Esophagus squamous epithelium (tissue), 5 donors: ENCODE measurements at places on chromosomes 7 and 10.

- no peak for DNase-seq
- H3K27me3 ChIP-seq = no peaks in the 10 kb centered on the region
- H3K27ac ChIP-seq = no peak overlapping the region
- H3K36me3 ChIP-seq = peaks cover 9% of the 10 kb centered on the region
Observed at GRCh38 chr10:11264296-11265048, 246.8 kb downstream of the CELF2 start.

GRCh38 chr7:15753887-15754579, 67.5 kb upstream of the MEOX2 start:
- H3K4me3 ChIP-seq = no peak overlapping the region
- H3K36me3 ChIP-seq = no peaks in the 10 kb centered on the region
- no peak for DNase-seq
- H3K27me3 ChIP-seq = no peaks in the 10 kb centered on the region

GRCh38 chr7:53743697-53744402, 708.4 kb downstream of the POM121L12 start:
- H3K27ac ChIP-seq = peak overlapping the region; percentile 18
- H3K4me1 ChIP-seq = peaks cover 14% of the 10 kb centered on the region
- no peaks in the 10 kb centered on the region for H3K36me3 ChIP-seq
- H3K27me3 ChIP-seq = no peaks in the 10 kb centered on the region
- DNase-seq = no peak

DNA sequence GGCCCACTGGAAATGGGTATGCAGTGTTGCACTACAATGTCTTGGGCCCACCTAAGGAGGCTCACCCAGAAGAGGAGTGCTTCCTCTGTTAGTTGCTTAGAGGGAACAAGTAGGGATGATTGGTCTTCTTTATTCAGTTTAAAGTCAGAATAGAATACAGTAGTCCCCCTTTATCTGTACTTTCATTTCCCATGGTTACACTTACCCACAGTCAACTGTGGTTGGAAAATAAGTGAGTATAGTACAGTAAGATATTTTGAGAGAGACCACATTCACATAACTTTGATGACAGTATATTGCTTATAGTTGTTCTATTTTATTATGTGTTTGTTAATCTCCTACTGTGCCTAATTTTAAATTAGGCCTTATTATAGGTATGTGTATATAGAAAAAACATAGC, 151.4 kb downstream of the COL28A1 start:
- H3K36me3 ChIP-seq = no peaks in the 10 kb centered on the region
- no peak for DNase-seq
- H3K27ac ChIP-seq = no peak overlapping the region
- no peaks in the 10 kb centered on the region for H3K4me1 ChIP-seq
- H3K27me3 ChIP-seq = no peaks in the 10 kb centered on the region
- no peak overlapping the region for H3K4me3 ChIP-seq

DNA sequence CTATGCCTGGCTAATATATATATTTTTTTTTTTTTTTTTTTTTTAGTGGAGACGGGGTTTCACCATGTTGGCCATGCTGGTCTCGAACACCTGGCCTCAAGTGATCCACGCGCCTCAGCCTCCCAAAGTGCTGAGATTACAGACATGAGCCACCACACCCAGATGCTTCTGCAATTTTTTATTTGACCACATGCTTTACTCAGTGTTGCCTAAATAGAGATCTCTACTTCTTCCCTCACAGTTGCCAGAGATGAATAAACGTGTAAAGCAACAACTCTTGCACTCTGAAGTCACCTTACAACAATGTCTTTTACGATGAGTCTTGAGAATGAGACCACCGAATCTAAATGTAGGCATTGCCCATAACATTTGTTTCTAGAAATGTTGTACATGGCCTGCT, 107.9 kb upstream of the FRMD4A start:
- H3K27me3 ChIP-seq = no peaks in the 10 kb centered on the region
- no peak overlapping the region for H3K27ac ChIP-seq
- no peak overlapping the region for H3K4me3 ChIP-seq
- no peaks in the 10 kb centered on the region for H3K4me1 ChIP-seq
- no peaks in the 10 kb centered on the region for H3K36me3 ChIP-seq
- no peak for DNase-seq

DNA sequence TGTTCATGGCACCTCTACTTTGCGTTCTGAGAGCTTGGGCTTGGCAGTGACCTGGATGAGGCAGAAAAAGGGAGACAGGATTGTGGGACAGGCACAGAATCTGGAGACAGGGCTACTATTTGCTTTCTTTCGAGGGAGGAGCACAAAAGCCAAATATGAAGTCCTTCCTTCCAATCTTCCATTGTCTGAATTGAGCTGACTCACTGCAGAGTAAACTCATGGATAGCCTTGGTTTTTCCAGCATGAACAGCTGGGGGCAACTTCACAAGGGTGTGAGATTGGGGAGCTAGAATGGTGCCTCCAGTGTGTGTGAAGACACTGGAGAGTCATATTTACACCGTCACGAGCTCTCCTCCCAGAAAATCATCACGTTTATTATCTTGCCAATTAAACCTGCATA, 55.6 kb upstream of the NRP1 start:
- H3K36me3 ChIP-seq = no peaks in the 10 kb centered on the region
- no peaks in the 10 kb centered on the region for H3K27me3 ChIP-seq
- H3K4me3 ChIP-seq = no peak overlapping the region
- no peak for DNase-seq

DNA sequence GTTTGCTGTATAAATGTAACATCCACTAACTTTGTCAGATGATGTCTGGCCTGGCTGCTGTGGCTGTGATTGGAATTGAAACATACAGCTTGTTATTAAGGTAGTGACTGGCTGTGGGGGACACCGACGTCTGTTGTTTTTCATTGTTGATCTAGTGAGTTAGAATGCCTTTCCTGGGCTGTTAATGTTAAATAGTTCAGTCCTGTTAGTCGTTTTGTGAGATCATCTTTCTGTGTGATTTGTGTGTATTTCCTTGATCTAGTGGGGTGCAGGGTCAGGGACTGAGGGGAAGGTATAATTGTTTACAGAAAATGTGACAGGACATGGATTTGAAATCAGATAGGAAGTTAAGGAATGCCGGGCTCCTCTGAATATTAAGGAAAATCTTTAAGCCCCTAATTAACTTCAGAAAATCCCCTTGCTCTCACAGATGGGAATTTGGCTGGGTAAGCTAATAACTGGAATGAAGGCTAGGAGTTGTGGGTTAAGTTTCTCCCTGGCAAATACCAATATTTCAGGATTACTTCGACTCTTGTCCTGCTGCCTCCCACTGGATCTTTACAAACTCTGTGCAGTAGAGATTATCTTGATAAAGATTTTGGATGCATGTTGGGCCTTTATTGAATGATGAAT, 163.1 kb downstream of the AUTS2 start:
- no peaks in the 10 kb centered on the region for H3K36me3 ChIP-seq
- no peaks in the 10 kb centered on the region for H3K4me1 ChIP-seq
- H3K27me3 ChIP-seq = no peaks in the 10 kb centered on the region
- H3K4me3 ChIP-seq = no peak overlapping the region
- DNase-seq = no peak
- H3K27ac ChIP-seq = no peak overlapping the region

DNA sequence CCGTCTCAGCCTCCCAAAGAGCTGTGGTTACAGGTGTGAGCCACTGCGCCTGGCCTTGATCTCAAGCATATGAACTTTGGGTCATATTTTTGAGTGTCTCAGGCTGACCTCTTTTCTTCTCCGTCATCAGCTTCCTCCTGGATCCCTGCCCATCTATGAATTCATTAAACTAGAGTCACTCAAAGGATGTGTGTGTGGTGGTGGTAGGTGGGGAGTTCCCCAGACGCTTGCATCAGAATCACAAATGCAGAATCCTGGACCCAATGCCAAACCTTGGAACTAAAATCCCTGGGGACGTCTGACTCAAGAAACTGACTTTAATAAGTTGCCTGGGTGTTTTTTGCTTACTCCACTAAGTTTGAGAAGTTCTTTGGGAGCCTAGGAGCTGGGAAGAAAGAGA, 6.7 kb upstream of the CREB5 start:
- peaks cover 28% of the 10 kb centered on the region for H3K4me1 ChIP-seq
- DNase-seq = no peak
- H3K36me3 ChIP-seq = no peaks in the 10 kb centered on the region
- peaks cover 3% of the 10 kb centered on the region for H3K27me3 ChIP-seq
- no peak overlapping the region for H3K27ac ChIP-seq

DNA sequence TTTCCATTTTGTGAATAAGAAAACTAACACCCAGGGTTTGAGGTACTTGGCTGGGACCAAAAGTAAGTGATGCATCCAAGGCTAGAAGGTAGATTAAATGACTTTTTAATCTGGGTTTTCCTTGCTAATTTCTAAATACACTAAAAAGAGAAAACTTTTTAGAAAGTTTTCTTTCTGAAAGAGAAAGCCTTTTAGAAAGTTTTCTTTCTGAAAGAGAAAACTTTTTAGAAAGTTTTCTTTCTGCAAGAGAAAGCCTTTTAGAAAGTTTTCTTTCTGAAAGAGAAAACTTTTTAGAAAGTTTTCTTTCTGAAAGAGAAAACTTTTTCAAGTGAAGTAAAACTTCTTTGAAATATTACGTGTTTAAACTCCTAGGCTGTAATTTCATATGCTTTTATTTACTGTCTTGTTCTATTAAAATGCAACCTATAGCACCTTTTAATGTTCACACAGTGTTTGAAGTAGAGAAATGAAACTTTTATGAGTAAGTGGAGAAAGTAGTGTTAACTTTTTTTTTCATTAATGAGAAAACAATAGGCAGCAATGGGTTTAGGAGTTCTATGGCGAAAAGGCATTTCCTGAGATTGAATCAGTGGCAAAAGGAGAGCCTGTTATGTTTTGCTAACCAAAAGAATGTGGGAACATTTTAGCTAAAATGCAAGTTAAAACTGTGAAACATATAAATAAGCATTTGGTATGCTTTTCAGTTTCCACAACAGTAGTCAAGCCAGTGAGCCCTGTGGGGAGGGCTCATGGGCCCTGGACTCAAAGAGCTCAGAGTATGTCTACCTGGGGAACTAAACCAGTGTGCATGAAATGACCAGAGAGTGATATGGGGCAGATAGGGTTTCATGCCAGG, 103.7 kb downstream of the RBM20 start:
- H3K27me3 ChIP-seq = no peaks in the 10 kb centered on the region
- DNase-seq = no peak
- H3K4me1 ChIP-seq = peaks cover 9% of the 10 kb centered on the region
- no peak overlapping the region for H3K4me3 ChIP-seq
- H3K36me3 ChIP-seq = no peaks in the 10 kb centered on the region

- no peak overlapping the region for H3K27ac ChIP-seq
- no peaks in the 10 kb centered on the region for H3K4me1 ChIP-seq
- no peak overlapping the region for H3K4me3 ChIP-seq
- no peak for DNase-seq
Observed at GRCh38 chr10:25839683-25840082, 94.3 kb upstream of the MYO3A start.

- H3K27me3 ChIP-seq = no peaks in the 10 kb centered on the region
- no peak overlapping the region for H3K4me3 ChIP-seq
- no peaks in the 10 kb centered on the region for H3K4me1 ChIP-seq
- no peak overlapping the region for H3K27ac ChIP-seq
Observed at GRCh38 chr10:132836248-132836831, 50.4 kb upstream of the NKX6-2 start.

- H3K4me3 ChIP-seq = peak overlapping the region; percentile 32
- peaks cover 27% of the 10 kb centered on the region for H3K36me3 ChIP-seq
- H3K27me3 ChIP-seq = no peaks in the 10 kb centered on the region
- H3K27ac ChIP-seq = peak overlapping the region; percentile 96
- H3K4me1 ChIP-seq = peaks cover 77% of the 10 kb centered on the region
Observed at GRCh38 chr7:1567049-1567771, 2.6 kb downstream of the PSMG3 start.

GRCh38 chr7:51590746-51591145, 274.1 kb upstream of the COBL start:
- no peak overlapping the region for H3K27ac ChIP-seq
- H3K36me3 ChIP-seq = no peaks in the 10 kb centered on the region
- H3K4me3 ChIP-seq = no peak overlapping the region
- no peaks in the 10 kb centered on the region for H3K27me3 ChIP-seq
- no peak for DNase-seq
- H3K4me1 ChIP-seq = no peaks in the 10 kb centered on the region

GRCh38 chr7:17158261-17158660, 140.2 kb upstream of the AHR start:
- no peaks in the 10 kb centered on the region for H3K36me3 ChIP-seq
- no peaks in the 10 kb centered on the region for H3K4me1 ChIP-seq
- no peak for DNase-seq
- H3K27me3 ChIP-seq = no peaks in the 10 kb centered on the region
- no peak overlapping the region for H3K4me3 ChIP-seq

- DNase-seq = no peak
- peaks cover 23% of the 10 kb centered on the region for H3K4me1 ChIP-seq
- no peak overlapping the region for H3K27ac ChIP-seq
- no peaks in the 10 kb centered on the region for H3K27me3 ChIP-seq
- H3K4me3 ChIP-seq = no peak overlapping the region
- H3K36me3 ChIP-seq = peaks cover 68% of the 10 kb centered on the region
Observed at GRCh38 chr7:39703144-39703543, 79.8 kb downstream of the RALA start.

GRCh38 chr10:71437537-71438092, 40.9 kb downstream of the CDH23 start:
- H3K4me1 ChIP-seq = peaks cover 18% of the 10 kb centered on the region
- no peaks in the 10 kb centered on the region for H3K27me3 ChIP-seq
- no peaks in the 10 kb centered on the region for H3K36me3 ChIP-seq

GRCh38 chr7:44987996-44988395, 9.2 kb upstream of the MYO1G start:
- no peak overlapping the region for H3K27ac ChIP-seq
- peaks cover 25% of the 10 kb centered on the region for H3K36me3 ChIP-seq
- H3K27me3 ChIP-seq = no peaks in the 10 kb centered on the region

GRCh38 chr10:60384708-60385398, 4.8 kb downstream of the ANK3 start:
- no peak overlapping the region for H3K27ac ChIP-seq
- H3K36me3 ChIP-seq = no peaks in the 10 kb centered on the region
- no peaks in the 10 kb centered on the region for H3K4me1 ChIP-seq
- no peaks in the 10 kb centered on the region for H3K27me3 ChIP-seq

- no peaks in the 10 kb centered on the region for H3K36me3 ChIP-seq
- H3K27ac ChIP-seq = no peak overlapping the region
- no peak for DNase-seq
- H3K4me3 ChIP-seq = no peak overlapping the region
- H3K4me1 ChIP-seq = no peaks in the 10 kb centered on the region
Observed at GRCh38 chr10:130422366-130423324, 286.5 kb downstream of the GLRX3 start.

GRCh38 chr10:1348773-1349050, 292.5 kb downstream of the WDR37 start:
- H3K4me1 ChIP-seq = no peaks in the 10 kb centered on the region
- H3K27ac ChIP-seq = no peak overlapping the region
- H3K4me3 ChIP-seq = no peak overlapping the region
- no peaks in the 10 kb centered on the region for H3K36me3 ChIP-seq

GRCh38 chr7:73345951-73346350, 18.0 kb downstream of the FKBP6 start:
- H3K4me1 ChIP-seq = no peaks in the 10 kb centered on the region
- DNase-seq = no peak
- no peaks in the 10 kb centered on the region for H3K36me3 ChIP-seq

DNA sequence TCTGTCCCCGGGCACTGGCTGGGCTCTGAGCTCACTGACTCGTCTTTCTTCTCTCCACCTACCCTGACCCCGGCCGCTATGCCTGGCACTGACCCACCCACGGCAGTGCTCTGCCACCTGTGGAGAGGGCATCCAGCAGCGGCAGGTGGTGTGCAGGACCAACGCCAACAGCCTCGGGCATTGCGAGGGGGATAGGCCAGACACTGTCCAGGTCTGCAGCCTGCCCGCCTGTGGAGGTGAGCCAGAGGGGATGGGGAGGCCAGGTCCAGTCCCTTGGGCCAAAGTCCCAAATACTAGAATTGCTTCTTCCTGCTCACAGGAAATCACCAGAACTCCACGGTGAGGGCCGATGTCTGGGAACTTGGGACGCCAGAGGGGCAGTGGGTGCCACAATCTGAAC, 27.3 kb downstream of the TBATA start:
- H3K4me1 ChIP-seq = no peaks in the 10 kb centered on the region
- DNase-seq = no peak
- H3K27ac ChIP-seq = no peak overlapping the region
- no peaks in the 10 kb centered on the region for H3K27me3 ChIP-seq
